ENCODE measurements at places on chromosomes 5 and 9. TPM values are rescaled to one million over a fixed set of nuclear protein-coding genes. Genes with fewer than 3 reads are reported as not detected.

SHOC1 gene
- not detected for total RNA-seq

PIP5K1B gene
- total RNA-seq, result 29.0 TPM

PCDHGA2 gene
- total RNA-seq, result 15.8 TPM

IL5 gene
- not detected for total RNA-seq

NIM1K gene
- total RNA-seq, result 6.6 TPM

ADAMTSL1 gene
- total RNA-seq, result 85.3 TPM

CENPH gene
- 9.8 TPM for total RNA-seq

TSSK1B gene
- total RNA-seq, result 0.38 TPM

WDR38 gene
- not detected for total RNA-seq

RETREG1 gene
- 39.2 TPM for total RNA-seq

ECPAS gene
- total RNA-seq, result 83.8 TPM

Data from camera-type eye (tissue), 1 donor.